ENCODE measurements at places on chromosomes 13 and 19.

DNA sequence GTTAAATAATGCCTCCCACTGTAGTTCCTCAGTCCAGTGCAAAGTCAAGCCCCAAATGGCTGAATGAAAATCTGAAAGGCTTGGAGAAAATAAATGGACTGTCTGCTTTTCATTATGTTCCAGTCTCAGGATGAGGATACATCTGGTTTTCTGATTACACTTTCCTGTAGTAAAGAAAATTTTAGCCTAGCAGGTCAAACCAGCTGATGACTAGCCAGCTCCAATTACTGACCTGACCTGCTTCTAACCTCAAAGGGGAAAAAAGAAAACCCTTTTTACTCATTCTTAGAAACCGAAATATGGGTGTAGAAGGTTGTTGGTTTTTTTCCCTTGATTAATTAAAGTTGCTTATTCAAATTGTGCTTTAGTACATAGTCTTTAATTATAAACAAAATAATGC lies 418.4 kb downstream of the EFNB2 start:
- DNase-seq = no peak

DNA sequence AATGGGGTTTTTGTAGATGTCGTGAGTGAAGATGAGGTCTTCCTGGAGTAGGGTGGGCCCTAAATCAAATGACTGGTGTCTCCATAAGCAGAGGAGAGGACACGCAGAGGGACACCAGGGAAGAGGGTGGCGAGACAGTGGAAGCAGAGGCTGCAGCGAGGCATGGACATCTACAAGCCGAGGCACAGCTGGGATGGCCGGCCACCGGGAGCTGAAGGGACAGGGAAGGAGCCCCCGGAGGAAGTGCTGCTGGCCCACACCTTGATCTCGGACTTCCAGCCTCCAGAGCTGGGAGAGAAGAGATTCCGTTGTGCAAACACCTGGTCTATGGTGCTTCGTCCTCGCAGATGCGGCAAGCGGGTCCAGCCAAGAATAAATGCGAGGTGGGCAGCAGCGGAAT lies 84.5 kb downstream of the ANKRD10 start:
- no peak for DNase-seq

GRCh38 chr13:77143431-77143830 lies 116.5 kb upstream of the FBXL3 start:
- DNase-seq = no peak

DNA sequence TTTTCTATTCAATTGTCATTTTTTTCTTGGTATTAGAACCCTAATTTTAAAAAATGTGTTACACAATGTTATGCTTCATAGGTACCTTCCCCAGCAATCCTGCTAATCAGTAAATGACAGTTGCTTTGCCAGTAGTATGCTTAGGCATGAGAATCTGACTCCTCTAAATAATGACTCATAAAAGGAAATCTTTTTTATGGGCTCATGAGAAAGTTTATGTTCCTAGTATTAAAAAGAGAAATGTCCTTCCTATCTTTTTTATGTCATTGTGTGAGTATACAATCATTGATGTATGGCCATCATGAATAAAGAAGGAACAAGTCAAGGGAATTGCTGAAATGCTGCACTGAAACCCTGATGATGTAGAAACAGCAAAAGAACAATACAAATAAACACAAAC lies 1237.7 kb upstream of the PCDH20 start:
- no peak for DNase-seq

GRCh38 chr13:73273745-73274144 lies 214.9 kb downstream of the KLF5 start:
- DNase-seq = peak; percentile 12

GRCh38 chr13:31209841-31210210 lies 10.1 kb downstream of the B3GLCT start:
- DNase-seq = no peak

GRCh38 chr13:58729361-58729760 lies 1097.8 kb downstream of the PCDH17 start:
- DNase-seq = no peak

DNA sequence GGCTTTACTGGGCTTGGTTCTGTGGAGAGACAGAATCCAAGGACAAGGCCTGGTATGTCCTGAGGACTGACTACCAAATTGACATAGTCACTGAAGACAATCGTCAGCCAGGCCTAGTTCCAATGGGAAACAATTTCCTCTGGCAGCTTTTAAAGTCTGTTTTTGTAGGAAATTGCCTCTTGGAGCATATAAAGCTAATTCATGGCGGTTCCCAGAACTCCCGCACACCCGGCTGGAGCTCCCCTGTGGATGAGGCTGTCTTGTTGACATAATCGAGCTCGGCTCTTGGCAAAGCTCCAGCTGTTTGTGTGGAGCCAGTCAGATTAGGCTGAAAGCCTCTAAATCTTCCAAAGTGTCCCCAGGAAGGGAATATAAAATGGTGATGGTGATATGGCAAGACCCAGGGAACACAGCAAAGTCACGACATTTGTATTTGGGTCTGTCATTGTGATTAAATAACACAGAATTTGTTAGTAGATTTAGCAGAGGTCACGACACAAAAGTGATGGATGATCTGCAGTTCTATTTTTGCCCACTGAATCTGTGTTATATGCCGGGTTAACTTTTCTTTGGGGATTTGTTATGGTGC lies 395.0 kb downstream of the PCDH9 start:
- DNase-seq = no peak

GRCh38 chr19:38842439-38843174 lies 7.2 kb downstream of the HNRNPL start:
- no peak for DNase-seq

GRCh38 chr13:44648392-44649103 lies 72.4 kb upstream of the TSC22D1 start:
- DNase-seq = no peak

- DNase-seq = no peak
Observed at GRCh38 chr19:21604351-21604926, 99.0 kb downstream of the ZNF429 start.

GRCh38 chr19:42285541-42285941 lies 16.4 kb upstream of the PRR19 start:
- DNase-seq = no peak

GRCh38 chr13:32857077-32857476 lies 159.1 kb upstream of the KL start:
- no peak for DNase-seq
